ENCODE measurements at places on chromosomes 2 and 18.
A peak's percentile ranks its signal among the peaks of the same experiment; 100 is the strongest.

GRCh38 chr2:166126007-166126639 lies 1.7 kb downstream of the SCN1A start:
- peak; percentile 71 for DNase-seq

GRCh38 chr18:46764586-46764985 lies 7.7 kb upstream of the ST8SIA5 start:
- DNase-seq: no peak

DNA sequence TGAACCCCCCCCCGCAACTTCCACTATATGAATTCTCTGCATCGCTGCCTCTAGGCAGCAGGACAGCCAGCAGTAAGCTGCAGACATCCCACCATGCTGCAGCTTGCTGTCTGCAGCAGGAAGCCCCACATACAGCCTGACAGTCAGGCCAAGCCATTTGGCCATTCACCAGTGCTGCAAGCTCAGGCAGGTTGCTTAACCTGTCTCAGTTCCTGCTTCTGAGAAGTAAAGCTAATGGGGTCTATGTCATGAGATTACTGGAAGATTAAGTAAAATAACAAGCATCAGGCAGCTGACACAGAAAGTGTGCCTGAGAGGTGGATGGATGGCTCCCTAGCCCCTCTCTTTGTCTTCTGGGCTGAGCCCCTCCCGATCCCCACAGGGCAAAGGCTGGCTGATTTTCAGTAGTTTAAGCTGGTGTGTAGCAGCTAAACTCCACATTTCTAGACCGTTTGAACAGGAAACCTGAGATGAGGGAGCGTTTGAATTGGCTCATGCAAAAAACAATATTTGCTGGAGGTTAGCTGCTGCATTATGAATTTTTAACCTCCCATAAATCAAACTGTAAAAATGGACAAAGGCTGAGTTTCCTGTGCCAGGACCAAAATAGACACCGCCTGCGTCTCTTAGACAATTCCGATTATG lies 193.8 kb upstream of the ARL4C start:
- DNase-seq: no peak

- no peak for DNase-seq
Measured at GRCh38 chr2:85396531-85397470, 13.4 kb downstream of the CAPG start.

DNA sequence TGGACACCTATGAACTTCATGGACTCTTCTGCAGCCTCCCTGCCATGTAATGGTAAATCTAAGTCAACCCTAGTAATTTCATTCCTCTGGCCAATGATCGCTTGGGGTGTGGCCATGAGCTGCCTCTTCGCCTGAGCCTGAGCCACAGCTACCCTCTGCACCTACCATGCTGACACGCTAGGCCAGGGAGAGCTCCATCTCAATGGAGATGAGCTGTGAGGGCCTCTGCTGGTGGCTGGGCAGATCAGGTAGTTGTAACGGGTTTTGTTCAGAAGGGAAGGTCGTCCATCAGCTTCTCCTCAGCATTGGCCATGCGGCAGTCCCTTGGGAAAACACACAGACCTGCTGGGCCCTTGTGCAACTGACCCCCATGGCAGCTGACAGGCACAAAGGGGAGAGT lies 24.4 kb downstream of the MPHOSPH10 start:
- DNase-seq: peak; percentile 13

DNA sequence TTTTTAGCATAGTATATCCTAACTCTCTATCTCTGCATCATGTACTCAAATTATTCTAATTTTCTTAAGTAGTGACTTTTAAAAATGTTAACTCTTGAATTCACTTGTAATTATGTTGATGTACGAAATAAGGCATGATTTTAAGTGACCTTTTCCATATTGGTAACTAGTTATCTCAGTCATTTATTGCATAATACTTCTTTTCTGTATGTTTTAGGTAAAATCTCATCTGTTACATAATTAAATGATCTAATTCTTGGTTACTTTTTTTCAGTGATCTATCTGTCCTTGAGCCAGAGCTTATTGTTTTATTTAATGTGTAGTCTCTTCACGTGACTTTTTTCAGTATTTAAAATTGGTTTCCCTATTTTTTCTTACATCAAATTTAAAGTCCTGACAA lies 4.8 kb upstream of the UBE2E3 start:
- DNase-seq: no peak

- DNase-seq: no peak
Measured at GRCh38 chr2:227861011-227861410, 10.4 kb upstream of the DAW1 start.

DNA sequence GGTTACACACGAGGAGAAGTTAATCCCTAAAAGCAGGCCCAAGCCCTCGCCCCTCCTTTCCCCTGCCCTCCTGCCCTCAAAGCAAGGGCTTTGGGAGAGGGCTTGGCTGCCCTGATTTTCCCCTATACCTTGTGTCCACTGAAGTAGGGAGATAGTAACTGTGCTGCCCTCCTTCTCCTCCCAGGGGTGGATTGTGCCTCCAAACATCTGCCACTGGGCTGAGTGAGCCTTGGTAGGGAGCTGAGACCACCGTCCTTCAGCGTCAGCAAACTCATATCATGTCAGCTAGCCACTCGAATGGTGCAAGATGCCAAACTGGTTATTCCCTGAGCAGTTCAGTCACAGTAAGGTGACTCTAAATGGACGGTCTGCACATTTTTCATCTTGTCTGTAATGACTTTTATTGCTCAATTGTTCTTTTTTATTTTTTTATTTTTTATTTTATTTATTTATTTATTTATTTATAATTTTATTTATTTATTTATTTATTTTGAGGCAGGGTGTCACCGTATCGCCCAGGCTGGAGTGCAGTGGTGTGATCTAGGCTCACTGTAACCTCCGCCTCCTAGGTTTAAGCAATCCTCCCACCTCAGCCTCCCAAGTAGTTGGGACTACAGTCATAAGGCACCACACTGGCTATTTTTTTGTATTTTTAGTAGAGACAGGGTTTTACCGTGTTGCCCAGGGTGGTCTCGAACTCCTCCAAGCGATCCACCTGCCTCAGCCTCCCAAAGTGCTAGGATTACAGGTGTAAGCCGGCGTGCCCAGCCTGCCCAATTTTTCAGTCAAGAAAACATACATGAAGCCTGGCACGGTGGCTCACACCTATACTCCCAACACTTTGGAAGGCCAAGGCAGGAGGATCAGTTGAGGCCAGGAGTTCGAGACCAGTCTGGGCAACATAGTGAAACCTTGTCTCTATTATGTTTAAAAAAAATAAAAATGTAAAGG lies 8.7 kb downstream of the PCBP1 start:
- no peak for DNase-seq

GRCh38 chr2:9284521-9285297 lies 78.1 kb downstream of the ASAP2 start:
- no peak for DNase-seq

GRCh38 chr18:43180814-43181213 lies 65.3 kb upstream of the RIT2 start:
- no peak for DNase-seq

GRCh38 chr18:34042423-34043146 lies 182.1 kb downstream of the NOL4 start:
- no peak for DNase-seq

- peak; percentile 41 for DNase-seq
Measured at GRCh38 chr18:3596637-3597384, 146.8 kb downstream of the TGIF1 start.

GRCh38 chr2:181426672-181427071 lies 30.5 kb upstream of the ITGA4 start:
- DNase-seq: no peak
